ENCODE measurements at places on chromosomes 5 and 9.

GRCh38 chr5:171667341-171668096 is 118.1 kb upstream of the SMIM23 start:
- DNase-seq: no peak

GRCh38 chr5:94932259-94932658 is 313.8 kb downstream of the SLF1 start:
- no peak for DNase-seq

GRCh38 chr5:116872986-116873385 is 298.4 kb upstream of the SEMA6A start:
- no peak for DNase-seq

- no peak for DNase-seq
Observed at GRCh38 chr5:112143690-112144089, 275.4 kb downstream of the EPB41L4A start.

- peak; percentile 98 for DNase-seq
Observed at GRCh38 chr9:83220730-83221129, 157.8 kb upstream of the RASEF start.

GRCh38 chr5:126858441-126858840 is 81.5 kb downstream of the LMNB1 start:
- no peak for DNase-seq

DNA sequence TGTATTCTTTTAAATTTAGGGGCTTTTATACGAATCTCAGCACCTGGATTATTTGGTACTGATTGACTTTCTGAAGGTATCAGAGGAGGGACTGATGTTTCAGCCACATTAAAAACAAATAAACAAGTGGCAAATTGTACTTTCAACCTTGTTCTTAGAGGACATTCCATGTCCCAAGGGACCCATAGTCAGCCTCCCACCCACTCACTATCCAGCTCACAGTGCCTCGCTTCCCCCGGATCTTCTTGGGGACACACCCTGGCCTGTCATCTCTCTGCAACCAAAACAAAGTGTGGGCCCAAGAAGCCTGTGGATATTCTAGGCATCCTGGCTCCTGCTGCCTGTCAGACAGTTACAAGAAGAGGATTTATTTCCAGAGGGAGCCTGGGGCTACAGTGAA is 8.8 kb upstream of the BOD1 start:
- no peak for DNase-seq

DNA sequence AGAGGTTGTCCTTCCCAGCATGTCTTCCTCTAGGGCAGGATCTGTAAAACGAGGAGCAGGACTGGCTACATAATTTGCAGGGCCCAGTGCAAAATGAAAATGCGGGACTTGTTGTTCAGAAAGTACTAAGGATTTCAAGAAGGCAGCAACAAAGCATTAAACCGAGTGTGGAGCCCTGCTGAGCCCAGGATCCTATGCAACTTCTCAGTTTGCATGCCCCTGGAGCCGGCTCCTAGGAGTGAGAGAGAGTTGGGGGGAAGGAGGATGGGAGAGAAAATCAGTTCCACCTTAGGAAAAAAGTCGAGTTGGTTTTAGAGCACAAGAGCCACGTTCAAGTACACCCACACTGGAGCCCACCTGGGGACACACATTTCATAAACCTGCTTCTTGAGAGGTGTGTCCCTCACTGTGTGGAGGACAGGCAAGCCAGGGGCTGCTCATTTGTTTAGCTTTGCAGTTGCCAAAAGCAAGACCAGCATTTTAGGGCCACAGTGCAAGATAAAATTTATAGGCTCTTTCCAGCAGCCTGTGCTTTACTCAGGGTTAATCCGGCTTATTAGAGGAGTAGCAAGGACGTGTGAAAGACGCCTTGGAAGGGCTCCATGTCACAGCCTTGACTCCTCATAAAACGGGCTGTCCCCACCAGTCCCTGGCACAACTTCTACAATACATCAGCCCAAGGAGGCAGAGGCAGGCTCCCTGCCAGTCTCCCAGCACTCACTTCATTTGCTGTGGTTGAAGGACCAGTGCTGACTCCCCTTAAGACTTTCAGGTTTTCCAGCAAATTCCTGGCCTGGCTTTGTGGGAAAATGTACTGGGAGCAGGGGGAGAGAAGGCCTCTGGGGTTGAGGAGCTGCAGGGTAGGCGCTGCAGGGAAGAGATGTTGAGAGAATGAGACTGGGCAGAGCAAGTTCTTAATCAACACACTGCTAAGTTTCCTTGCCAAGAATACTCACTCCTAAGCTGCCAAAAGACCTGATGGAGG is 159.7 kb upstream of the SEMA6A start:
- DNase-seq: no peak

GRCh38 chr5:115892021-115892420 is 50.3 kb downstream of the AP3S1 start:
- DNase-seq: no peak

- peak; percentile 45 for DNase-seq
Observed at GRCh38 chr5:116543501-116543900, 31.1 kb downstream of the SEMA6A start.

- DNase-seq: no peak
Observed at GRCh38 chr5:69049151-69049550, 44.7 kb upstream of the SLC30A5 start.

GRCh38 chr9:20854444-20854843 is 170.4 kb downstream of the FOCAD start:
- no peak for DNase-seq

DNA sequence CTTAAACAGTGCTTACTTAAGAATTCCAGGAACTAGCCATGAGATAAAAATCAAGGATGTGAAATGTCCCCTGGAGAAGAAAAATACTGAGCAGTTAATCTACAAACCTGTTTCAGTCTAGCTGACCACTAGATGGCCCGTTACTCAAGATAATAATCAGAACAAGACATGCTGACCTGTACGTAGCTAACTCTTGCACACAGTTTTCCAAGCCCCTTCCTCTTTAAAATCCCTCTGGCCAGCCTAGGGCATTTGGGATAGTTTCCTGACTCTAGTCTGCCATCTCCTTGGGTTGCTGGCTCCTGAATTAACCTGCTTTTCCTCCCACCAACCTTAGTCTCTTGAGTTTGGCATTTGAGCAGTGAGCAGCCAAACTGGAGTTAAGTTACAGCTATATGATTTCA is 59.2 kb upstream of the TRAF1 start:
- peak; percentile 87 for DNase-seq

DNA sequence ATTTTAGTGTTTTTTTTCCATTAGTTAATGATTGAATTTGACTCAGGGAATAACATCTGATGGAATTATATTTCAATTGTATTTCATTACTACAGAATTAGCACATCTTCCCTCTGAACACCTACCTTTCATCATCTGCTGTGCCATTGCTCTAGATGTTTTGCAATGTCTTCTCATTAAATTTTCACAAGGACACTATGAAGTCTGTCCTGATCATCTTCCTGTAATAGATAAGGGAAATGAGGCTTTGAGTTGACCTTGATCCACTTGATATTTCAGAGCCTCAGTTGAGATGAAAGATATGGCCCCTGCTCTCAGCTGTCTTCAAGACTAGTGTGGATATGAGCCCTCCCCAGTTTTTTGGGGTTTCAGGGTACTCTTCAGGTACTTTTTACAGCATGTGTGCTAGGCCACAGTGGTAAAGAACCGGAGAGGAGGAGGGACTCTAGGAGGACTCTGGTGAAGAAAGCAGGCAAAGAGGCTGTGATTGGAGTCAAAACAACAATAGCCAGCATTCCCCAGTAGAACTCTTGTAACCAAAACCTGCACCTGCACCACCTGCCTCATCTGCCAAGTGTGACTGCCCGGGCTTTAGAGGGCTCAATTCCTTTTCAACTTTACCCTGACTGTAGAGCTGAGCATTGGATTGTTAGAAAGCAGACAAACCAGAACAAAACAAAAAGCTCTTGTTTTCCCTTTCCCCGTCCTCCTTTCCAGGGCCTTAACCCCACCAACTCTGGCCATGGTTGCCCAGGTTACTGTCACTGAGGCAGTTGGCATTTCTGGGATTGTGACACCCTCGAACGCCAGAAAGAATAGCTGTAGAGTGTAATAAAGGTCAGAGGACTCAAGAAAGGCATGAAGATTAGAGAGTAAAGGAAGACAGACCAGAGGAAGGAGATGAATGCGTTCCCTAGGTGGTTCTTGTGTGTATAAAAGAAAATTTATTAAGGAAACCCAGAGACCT is 56.3 kb downstream of the ERAP1 start:
- no peak for DNase-seq

GRCh38 chr5:165457859-165458481 is 1952.6 kb downstream of the MAT2B start:
- DNase-seq: peak; percentile 34

GRCh38 chr5:45410304-45410995 is 285.7 kb downstream of the HCN1 start:
- DNase-seq: no peak

GRCh38 chr5:134608555-134608954 is 24.1 kb downstream of the SAR1B start:
- DNase-seq: no peak

DNA sequence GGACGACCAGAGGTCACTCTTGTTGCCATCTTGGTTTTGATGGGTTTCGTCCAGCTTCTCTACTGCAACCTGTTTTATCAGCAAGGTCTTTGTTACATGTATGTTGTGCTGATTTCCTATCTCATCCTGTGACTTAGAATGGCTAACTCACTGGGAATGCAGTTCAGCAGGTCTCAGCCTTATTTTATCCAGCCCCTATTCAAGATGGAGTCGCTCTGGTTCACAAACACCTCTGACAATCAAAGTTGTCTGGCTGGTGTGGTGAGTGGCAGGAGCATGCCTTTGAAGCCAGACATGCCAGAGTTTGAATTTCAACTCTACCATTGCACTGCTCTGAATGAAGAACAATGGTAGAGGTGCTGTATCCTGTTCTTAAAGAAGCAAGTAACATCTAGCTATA is 253.8 kb downstream of the CHSY3 start:
- DNase-seq: no peak

- DNase-seq: no peak
Observed at GRCh38 chr5:137300411-137301240, 198.5 kb downstream of the SPOCK1 start.

GRCh38 chr5:79547982-79548381 is 34.0 kb upstream of the HOMER1 start:
- no peak for DNase-seq

- peak; percentile 65 for DNase-seq
Observed at GRCh38 chr5:167489202-167489601, 802.2 kb upstream of the WWC1 start.

DNA sequence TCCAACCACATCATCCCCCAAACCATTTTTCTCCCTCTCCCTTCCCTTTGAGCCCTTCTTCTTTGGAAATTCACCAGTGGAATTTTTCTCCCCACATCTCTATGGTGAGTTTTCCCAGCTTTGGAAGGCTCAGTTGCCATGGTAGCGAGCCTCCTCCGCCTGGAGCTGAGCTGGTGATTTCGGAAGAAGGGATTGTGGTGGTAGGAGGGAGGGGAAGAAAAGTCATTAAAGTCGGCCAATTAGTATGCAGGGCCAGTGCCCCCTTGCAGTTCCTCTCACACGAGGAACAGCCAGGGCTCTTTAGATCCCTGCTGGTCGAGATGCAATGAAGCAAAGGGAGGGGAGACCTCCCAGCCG is 322.0 kb downstream of the NTRK2 start:
- DNase-seq: no peak

DNA sequence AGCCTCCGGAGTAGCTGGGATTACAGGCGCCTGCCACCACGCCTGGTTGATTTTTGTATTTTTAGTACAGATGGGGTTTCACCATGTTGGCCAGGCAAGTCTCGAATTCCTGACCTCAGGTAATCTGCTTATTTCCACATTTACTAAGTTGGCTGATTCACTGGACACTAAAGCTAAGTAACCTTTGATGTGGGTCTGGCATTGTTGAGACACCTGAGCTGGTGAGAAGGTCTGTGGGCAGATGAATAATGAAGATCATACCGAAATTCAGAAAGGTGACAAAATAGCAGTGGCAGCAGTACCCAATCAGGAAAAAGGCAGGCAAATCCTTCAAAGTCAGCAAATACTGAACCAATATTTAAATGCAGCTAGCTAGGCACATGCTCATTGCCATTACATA is 210.6 kb upstream of the ZNF608 start:
- no peak for DNase-seq

DNA sequence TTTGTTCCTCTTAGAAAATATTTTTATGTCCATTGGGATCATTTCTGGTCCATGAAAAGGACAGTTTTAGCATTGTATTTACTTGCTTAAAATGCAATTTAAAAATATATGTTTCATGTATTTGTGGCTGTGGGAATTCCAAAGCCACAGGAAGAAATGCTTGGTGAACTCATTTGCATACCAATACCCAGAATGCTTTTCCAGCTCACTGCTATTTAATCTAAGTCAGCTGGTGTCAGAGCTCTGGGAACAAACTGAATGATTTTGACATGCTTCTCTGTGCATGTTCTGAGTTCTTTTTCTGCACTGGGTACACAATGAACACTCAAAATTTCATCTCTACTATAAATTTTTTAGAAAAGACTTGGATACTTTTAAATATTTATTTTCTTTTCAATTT is 482.8 kb upstream of the ARRDC3 start:
- DNase-seq: no peak

GRCh38 chr5:57486027-57486602 is 3.5 kb upstream of the ACTBL2 start:
- no peak for DNase-seq

- DNase-seq: peak; percentile 5
Observed at GRCh38 chr9:130535818-130536521, 43.4 kb upstream of the FUBP3 start.

GRCh38 chr9:76873056-76873792 is 32.7 kb downstream of the PRUNE2 start:
- no peak for DNase-seq

DNA sequence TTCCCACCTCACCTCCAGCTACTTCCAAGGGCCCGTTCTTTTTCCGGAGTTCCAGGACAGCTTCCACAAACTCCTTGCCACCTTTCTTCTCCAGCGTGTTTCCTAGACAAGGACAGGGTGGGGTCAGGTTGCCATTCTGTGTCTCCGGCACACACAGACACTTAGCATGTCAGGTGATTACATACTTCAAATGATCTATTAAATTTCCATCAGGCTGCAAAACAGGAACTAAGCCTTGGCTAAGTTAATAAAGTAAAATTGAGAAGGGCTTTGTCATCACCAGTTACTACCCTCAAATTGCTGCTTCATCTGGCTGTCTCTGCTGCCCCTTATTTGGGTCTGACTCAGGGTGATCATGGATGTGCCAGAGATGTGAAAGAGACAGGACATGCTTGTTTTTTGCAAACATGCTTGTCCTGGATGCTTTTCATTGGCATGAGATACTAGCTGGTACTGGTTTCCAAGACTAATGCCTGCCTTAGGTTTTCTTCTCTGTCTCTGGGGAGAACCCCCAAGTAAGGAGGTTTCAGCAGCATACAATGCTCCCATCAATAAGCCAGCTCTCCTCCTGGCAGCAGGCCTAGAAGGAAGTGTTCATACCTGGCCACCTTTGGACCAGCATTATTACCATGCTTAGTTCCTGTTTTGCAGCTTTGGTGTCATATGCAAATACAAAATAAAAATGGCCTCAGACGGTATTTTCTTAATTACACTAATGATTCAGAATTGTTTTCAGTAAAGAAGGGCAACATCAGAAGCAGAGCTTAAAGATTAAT is 52.9 kb downstream of the MACROH2A1 start:
- no peak for DNase-seq
